ENCODE measurements at places on chromosomes 1 and 21. TPM values are rescaled to one million over a fixed set of nuclear protein-coding genes. Genes with fewer than 3 reads are reported as not detected.

ACTL8 gene
- 1.7 TPM for total RNA-seq

GUCA2A gene
- total RNA-seq: not detected

S1PR1 gene
- total RNA-seq: 0.08 TPM

ZNF648 gene
- not detected for total RNA-seq

NKAIN1 gene
- total RNA-seq: 0.95 TPM

CHAF1B gene
- 11.4 TPM for total RNA-seq

UBL4B gene
- total RNA-seq: not detected

TSACC gene
- total RNA-seq: 2.0 TPM
